Left hindlimb (tissue), 1 donor: ENCODE measurements at places on chromosomes 12 and 14.
A peak's percentile ranks its signal among the peaks of the same experiment; 100 is the strongest.

DNA sequence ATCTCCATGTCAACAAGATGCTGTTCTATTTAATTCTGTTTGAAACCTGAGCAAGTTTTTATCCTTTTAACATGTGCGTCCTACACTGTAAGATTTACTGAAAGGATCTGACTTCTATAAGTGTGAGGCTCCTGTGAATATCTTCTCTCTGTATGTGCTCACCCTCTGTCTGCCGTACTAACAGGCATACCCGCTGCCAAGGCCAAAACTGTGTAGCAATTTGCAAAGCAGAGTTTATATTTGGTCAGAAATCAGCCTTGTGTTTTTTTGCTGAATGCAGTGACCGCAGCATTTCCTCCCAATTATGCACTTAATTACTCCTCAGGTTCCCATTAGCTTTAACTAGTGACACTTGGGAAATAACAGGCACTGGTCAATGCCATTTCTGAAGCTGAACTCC lies 12.3 kb downstream of the CHST11 start:
- DNase-seq = no peak

DNA sequence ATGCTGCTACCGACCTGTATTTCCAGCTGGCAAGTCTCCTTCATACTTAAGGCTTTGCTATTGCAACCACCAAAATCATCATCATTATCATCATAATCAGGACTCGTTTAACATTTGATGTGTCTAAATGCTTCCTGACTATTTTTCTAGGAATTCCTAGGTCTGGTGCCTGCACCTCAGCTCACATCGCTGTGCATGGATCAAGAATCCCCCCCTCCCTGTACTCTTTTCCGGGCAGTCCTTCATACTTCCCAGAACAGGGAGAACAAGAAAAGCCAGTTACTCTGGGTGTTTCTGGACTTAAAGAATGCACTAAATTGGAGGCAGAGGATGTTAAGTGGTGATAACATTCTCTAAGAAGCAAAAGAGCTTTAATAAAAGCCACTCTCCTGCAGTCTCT lies 9.4 kb downstream of the ERP27 start:
- DNase-seq = peak; percentile 59

GRCh38 chr14:103528146-103528586 lies 830 bp upstream of the TRMT61A start:
- no peak for DNase-seq

GRCh38 chr12:78430551-78430950 lies 434.0 kb upstream of the SYT1 start:
- no peak for DNase-seq

- no peak for DNase-seq
These were observed 1.1 kb downstream of the INHBE start for GRCh38 chr12:57456145-57456700.

DNA sequence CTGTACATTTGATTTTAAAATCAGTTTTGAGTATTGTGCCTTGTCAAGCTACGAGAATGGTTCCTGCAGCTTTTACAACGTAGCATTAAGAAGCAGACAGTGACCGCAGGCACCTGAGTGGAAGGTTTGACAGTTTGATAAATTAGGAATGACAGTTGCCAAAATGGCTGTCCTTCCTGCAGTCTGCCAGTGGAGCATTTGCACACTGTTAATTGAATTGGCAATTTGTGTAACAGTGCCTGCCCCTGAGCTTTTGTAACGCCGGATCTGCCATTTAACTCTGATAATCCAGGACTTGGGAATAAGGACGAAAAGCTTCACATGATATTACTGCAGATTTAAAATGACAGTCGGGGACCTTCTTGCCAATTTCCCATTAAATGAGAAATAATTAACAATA lies 385.3 kb downstream of the NPAS3 start:
- DNase-seq = no peak

DNA sequence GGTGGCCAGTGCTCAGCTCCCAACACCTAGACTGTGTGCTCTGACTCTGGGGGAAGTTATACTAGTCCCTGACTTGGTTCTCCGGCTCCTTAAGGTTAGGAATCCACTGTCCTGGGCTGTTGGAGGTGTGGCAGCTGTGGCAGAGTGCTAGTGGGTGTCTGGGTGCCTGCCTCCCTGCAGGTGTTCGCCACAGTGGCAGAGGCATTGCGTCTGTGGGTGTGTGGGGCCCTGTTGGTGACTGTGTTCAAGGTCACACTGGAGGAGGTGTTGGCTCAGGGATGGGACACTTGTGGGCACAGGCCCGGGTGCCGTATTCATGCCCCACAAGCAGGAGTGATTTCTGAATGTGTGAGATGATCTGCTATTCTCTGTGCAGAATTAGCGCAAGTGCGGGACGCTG lies 467.4 kb downstream of the TMEM121 start:
- no peak for DNase-seq

DNA sequence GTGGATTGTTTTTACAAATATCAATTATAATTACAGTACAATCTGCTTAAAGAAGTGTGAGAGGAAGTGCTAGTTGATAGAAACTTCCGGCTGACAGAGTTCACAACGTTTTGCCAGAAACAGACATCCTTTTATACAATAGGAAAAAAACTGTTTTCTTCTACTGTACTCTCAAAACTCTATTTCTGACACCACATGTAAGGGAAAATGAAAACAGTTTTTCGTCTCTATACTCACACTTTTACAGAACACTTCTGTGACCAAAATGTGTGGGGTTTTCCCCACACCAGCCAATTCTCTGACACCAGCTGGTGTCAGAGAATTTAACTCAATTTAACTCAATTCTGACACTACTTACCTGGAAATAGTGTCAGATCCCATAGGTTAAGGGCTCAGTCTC lies 24.2 kb upstream of the HIF1A start:
- DNase-seq = no peak

GRCh38 chr14:74904635-74905503 lies 18.2 kb downstream of the RPS6KL1 start:
- DNase-seq = no peak

GRCh38 chr14:21846227-21846885 lies 172.7 kb upstream of the OR4E1 start:
- DNase-seq = no peak

DNA sequence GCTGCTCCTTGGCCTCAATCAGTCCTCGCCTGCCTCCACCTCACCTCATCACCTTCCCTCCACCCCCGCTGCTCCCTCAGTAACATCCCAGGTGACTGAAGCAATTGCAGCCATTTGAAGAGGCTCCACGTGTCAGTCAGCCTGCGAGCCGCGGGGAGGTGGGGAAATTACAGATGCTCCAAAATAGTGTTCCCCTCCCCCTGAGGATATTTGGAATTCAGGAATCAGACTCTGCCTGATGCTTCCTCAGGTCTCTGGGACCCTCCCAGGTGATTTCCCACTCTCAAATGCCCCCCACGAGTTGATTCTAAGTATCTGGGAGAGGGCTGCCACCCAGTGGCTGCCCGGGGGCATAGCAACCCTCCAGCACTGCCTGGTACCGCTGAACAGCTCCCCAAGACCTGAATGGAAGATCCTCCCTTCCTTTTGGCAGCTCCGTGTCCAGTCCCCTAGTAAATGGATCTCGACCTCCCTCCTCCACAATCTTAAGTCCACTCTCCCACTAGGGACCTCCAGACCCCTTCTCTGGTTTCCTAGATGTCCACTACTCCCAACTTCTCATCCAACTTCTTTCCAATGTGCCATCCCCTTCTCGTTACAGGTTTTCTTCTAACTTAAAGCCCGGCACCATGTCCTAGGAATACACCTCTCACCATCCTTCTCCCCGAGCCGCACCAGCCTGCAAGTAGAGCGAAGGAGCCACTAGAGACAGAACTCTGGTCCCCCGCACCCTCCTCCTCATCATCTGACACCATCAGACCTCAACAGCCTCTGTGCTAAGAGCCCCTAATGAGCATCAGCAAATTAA lies 1.4 kb upstream of the ASIC1 start:
- no peak for DNase-seq

DNA sequence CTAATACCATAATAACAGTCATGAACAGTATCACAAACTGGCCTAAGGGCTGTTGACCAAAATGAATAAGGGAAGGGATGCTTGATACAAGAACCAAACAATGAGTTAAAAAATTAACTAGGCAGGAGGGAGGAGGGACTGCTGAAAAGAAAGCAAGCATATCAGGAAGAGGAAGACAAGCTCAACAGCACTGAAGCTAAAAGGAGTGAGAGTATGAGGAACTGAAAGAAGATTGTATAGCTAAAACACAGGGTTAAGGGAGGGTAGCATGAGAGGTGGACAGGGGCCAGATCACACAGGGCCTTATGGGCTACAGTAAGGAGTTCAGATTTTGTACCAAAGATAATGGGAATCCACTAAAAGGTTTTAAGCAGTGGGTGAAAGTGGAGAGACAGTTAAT lies 34.1 kb downstream of the ITGA7 start:
- no peak for DNase-seq

DNA sequence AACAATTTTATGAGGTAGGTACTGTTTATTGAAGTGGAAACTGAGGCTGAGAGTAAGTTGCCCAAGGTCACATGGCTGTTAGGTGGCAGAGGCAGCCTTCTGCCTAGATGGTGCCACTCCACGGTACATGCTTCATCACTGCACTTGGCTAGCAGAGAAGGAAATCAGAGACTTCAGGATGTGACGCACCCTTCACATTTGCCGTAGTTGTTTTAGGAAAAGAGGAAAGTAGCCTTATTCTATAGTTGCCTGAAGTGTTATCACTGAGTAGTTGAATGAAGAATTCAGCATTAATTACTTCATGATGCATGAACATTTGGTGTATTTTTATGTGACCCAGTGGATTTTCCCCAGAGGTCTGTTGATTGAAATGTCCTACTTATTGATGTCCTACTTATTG lies 55.7 kb downstream of the ERC1 start:
- no peak for DNase-seq

DNA sequence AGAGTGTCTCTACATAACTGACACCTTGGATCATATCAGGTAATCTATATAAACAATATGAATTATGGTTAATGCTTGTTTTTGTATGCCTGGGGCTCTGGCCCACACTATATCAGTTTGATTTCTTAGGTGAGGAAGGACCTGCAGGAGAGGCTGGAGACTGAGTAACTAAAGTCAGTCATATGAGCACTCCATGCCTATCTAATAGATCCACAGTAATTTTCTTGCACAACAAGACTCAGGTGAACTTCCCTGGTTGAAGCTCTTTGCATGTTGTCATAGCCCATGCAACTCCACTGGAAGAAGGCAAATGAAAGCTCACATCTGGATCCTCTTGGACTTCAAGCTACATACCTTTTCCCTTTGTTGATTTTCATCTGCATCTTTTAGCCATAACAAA lies 62.3 kb downstream of the CDK17 start:
- no peak for DNase-seq

DNA sequence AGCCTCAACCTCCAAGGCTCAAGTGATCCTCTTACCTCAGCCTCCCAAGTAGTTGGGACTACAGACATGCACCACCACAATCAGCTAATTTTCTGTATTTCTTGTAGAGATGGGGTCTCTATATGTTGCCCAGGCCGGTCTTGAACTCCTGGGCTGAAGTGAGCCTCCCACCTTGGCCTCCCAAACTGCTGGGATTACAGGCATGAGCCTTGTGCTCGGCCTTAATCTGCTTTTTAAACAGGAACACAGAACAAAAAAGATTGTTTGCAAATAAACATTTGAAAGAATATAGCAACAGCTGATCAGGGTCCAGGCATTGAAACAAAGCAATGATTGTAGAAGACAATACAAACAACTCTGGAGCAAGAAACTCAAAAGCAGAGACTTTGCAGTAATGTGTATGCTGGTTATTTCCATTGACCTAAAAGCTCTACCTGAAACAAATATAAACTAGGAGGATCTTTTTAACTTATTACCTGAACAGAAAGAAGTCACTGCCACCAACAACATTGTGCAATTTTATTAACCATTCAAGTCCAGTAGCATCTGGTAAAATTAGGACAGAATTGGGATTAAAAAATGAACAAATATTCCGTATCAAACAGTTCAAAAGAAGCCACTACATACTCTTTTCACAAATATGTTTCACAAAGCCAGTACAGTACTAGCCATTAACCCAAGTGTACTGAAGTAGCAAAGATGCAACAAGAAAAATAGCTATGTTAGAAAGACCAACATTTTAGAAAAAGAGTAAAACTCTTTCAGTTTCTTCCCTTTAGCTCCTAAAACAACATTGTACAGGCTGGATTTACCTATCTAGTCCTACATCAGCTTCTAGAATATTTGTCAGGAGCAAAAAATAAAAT lies 14.2 kb downstream of the AMN1 start:
- no peak for DNase-seq

- DNase-seq = no peak
These were observed 176.5 kb downstream of the PIWIL1 start for GRCh38 chr12:130514149-130514551.

DNA sequence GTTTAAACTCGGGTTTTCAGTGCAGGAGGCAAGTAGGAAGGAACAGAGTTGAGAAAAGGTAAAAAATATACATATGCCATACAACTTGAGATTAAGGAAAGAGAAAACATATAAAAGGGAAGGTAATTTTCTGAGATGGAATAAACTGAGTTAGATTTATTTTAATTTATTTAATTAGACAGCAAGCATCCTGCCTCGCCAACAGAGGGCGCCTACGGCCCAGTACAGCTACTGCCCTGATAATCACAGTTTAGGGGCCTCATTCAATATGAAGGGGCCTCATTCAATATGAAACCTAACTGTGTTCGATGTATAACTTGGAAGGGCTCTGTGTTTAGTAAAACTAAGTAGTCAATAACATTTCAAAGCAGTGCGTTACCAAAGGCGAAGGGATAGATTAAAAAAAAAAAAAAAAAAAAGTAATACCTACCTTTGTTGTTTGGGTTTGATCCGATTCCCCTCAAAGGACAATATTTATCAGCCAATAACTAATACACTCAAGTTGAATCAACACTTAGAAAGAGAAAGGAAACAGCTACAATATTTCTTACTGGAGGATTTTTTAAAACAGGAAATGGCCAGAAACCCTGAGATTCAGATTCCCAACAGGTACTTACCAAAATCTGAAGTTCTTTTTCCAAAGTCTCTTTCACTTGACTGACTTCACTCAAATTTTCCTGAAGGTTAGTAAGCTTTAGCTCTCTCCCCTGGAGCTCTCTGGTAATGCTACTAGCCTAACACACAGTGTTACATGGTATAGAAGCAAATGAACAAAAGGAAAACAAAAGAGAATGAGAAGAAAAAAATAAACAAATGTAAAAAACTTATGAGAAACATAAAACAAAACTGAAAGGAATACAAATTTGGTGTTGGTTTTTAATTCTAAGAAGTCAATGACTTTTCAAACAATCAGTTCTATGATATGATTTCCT lies 70.0 kb upstream of the VPS33A start:
- DNase-seq = no peak
